Endothelial cell of umbilical vein (primary cell): ENCODE measurements at places on chromosomes 1 and 21. TPM values are rescaled to one million over a fixed set of nuclear protein-coding genes. Genes with fewer than 3 reads are reported as not detected.

DNA sequence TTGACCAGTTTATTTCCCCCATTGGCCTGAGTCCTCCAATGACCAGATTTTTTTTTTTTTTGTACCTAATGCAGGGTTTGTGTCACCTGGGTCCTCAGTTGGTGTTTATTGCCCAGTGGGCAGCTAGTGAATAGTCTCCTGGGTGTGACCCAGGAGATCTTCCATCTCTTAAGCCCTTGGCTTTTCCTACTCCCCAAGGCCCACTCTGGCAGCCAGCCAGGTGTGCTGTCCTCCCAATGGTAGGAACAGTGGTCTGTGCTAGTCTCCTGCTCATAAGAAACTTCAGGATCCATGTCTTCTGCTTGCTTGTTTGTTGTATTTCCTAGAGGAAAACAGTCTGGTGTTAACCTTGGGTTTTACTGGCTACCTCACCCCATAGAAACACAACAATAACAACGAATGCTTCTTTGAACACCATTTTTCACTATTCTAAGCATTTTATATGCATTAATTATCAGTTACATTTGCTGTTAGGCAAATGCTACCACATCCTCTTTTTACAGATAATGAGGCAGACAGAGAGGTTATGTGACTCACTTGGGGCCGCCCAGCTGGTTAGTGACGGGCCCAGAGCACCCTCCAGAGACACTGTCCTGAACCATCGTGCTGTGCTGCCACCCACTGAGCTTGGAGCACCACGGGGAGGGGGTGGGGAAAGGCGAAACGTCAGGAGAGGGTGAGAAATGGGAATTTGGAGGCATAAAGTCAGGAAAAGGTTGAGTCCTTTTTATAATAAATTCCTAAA, 107.5 kb downstream of the HIVEP3 start:
- H3K36me3 ChIP-seq = no peaks in the 10 kb centered on the region
- peaks cover 17% of the 10 kb centered on the region for H3K4me1 ChIP-seq
- no peaks in the 10 kb centered on the region for H3K27me3 ChIP-seq
- no peak overlapping the region for H3K27ac ChIP-seq
- no peak for DNase-seq

DNA sequence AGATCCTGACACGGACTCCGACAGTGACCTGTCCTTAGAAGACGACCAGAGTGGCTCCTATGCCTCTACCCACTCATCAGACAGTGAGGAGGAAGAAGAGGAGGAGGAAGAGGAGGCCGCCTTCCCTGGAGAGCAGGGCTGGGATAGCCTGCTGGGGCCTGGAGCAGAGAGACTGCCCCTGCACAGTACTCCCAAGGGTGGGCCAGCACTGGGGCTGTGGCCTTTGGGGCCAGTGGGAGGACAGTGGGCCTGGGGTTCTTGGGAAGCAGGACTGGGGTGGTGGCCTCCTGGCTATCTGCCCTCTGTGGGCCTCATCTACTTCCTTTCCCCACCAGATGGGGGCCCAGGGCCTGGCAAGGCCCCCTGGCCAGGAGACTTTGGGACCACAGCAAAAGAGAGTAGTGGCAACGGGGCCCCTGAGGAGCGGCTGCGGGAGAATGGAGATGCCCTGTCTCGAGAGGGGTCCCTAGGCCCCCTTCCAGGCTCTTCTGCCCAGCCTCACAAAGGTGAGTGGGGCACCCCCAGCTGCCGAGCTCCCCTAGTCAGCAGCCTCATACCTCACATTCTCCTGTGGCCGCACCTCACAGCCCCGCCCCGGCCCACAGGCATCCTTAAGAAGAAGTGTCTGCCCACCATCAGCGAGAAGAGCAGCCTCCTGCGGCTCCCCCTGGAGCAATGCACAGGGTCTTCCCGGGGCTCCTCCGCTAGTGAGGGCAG, 10.0 kb downstream of the PSRC1 start:
- H3K4me3 ChIP-seq = no peak overlapping the region
- H3K4me1 ChIP-seq = no peaks in the 10 kb centered on the region
- no peak for DNase-seq
- H3K36me3 ChIP-seq = no peaks in the 10 kb centered on the region
- H3K27ac ChIP-seq = no peak overlapping the region

- H3K4me3 ChIP-seq = no peak overlapping the region
- no peak for DNase-seq
- H3K4me1 ChIP-seq = no peaks in the 10 kb centered on the region
- H3K27me3 ChIP-seq = no peaks in the 10 kb centered on the region
- H3K27ac ChIP-seq = no peak overlapping the region
- H3K36me3 ChIP-seq = no peaks in the 10 kb centered on the region
Measured at GRCh38 chr1:219587801-219588561, 24.9 kb downstream of the ZC3H11B start.

DNA sequence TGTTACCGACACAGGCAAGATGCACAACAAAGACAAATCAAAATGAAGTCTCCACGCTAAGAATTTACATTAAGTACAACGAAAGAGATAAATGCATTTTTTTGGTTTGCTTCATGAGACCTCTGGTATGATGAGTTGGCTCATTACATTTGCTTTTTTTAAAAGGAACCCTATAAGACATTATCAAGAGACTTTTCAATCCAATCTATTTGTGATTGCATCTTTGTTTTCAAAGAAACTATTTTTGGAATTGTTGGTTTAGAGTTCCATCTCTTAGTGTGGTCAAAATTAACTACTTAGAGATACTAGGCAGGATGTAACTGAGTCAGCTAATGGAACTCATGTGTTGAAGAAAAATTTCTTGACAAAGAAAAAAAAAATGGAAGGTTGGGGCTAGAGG, 200.1 kb downstream of the ZC3H11B start:
- H3K27me3 ChIP-seq = no peaks in the 10 kb centered on the region
- H3K4me1 ChIP-seq = no peaks in the 10 kb centered on the region
- H3K27ac ChIP-seq = no peak overlapping the region

GRCh38 chr1:156115514-156116374, 1.2 kb downstream of the LMNA start:
- H3K27me3 ChIP-seq = no peaks in the 10 kb centered on the region
- peak overlapping the region; percentile 50 for H3K27ac ChIP-seq
- DNase-seq = peak; percentile 61

DNA sequence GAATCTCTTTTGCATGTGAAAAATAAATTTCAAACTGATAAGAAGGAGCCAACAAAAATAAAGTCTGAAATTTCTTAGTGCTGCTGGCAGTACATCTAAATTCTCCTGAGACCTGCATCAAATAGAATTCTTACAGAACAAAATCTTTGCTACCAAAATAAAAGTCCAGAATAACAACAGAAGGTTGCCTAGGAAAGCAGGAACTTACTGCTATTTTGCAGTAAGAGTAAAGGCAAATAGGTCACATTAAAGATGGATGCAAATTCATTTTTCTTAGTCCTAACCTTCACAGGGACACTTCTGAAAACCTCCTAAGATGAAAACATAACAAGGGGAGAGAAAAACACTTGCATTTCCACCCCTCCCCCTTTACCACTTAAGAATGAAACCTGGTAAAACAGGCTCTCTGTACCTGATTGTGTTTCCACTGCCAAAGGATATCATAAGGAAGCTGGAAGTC, 59.0 kb downstream of the RUSC1 start:
- H3K27me3 ChIP-seq = no peaks in the 10 kb centered on the region
- peaks cover 2% of the 10 kb centered on the region for H3K4me1 ChIP-seq
- H3K27ac ChIP-seq = no peak overlapping the region
- H3K36me3 ChIP-seq = peaks cover 9% of the 10 kb centered on the region

DNA sequence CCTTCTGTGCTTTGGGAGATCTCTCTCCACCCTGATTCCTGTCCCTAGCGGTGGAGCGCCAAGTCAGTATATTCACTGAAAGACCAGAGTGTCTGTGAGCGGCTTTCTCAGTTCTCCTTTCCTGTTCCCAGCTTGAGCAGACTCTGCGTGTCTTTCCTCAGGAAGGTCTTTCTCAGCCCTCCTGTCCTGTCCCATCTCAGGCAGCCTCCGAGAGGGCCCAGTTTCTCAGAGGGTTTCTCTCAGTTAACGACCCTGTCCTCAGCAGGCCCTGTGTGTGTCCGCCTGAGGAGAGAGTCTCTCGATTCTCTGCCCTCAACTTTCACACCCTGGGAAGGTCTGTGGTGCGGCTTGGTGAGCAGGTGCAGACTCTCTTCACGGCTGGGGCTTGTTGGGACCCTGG, 34.0 kb upstream of the CHIT1 start:
- peaks cover 4% of the 10 kb centered on the region for H3K4me1 ChIP-seq
- no peak overlapping the region for H3K27ac ChIP-seq
- no peaks in the 10 kb centered on the region for H3K36me3 ChIP-seq
- DNase-seq = no peak
- no peak overlapping the region for H3K4me3 ChIP-seq

DNA sequence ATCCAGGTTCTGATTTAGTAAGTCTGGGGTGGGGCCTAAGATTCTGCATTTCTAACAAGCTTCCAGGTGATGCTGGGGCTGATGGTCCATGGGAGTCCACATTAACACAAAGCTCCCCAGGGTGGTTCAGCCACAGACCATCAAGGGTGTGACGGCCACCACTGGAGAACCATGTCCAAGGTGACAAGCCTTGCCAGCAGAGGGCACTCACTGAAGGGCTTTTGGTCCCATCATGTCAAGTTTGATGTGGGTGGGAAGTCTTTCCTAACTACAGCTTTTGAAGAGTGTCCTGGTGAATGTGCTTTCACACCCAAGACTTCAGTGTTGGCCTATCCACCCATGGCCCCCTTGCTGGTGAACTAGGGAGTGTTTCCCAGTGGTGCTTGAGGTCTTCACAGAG, 67.1 kb downstream of the UBE2T start:
- H3K4me1 ChIP-seq = peaks cover 9% of the 10 kb centered on the region
- H3K27ac ChIP-seq = no peak overlapping the region
- peaks cover 4% of the 10 kb centered on the region for H3K27me3 ChIP-seq
- no peak overlapping the region for H3K4me3 ChIP-seq

- no peaks in the 10 kb centered on the region for H3K4me1 ChIP-seq
- no peak for DNase-seq
- no peak overlapping the region for H3K4me3 ChIP-seq
- H3K36me3 ChIP-seq = no peaks in the 10 kb centered on the region
Measured at GRCh38 chr1:169012416-169012815, 94.1 kb upstream of the ATP1B1 start.

- H3K4me3 ChIP-seq = no peak overlapping the region
- no peak for DNase-seq
- H3K27me3 ChIP-seq = no peaks in the 10 kb centered on the region
- no peak overlapping the region for H3K27ac ChIP-seq
- no peaks in the 10 kb centered on the region for H3K36me3 ChIP-seq
Measured at GRCh38 chr1:96472471-96472870, 249.1 kb upstream of the PTBP2 start.

- H3K27ac ChIP-seq = no peak overlapping the region
- no peaks in the 10 kb centered on the region for H3K27me3 ChIP-seq
- H3K36me3 ChIP-seq = peaks cover 5% of the 10 kb centered on the region
- peak; percentile 85 for DNase-seq
Measured at GRCh38 chr1:27598902-27599528, 4.9 kb downstream of the AHDC1 start.

DNA sequence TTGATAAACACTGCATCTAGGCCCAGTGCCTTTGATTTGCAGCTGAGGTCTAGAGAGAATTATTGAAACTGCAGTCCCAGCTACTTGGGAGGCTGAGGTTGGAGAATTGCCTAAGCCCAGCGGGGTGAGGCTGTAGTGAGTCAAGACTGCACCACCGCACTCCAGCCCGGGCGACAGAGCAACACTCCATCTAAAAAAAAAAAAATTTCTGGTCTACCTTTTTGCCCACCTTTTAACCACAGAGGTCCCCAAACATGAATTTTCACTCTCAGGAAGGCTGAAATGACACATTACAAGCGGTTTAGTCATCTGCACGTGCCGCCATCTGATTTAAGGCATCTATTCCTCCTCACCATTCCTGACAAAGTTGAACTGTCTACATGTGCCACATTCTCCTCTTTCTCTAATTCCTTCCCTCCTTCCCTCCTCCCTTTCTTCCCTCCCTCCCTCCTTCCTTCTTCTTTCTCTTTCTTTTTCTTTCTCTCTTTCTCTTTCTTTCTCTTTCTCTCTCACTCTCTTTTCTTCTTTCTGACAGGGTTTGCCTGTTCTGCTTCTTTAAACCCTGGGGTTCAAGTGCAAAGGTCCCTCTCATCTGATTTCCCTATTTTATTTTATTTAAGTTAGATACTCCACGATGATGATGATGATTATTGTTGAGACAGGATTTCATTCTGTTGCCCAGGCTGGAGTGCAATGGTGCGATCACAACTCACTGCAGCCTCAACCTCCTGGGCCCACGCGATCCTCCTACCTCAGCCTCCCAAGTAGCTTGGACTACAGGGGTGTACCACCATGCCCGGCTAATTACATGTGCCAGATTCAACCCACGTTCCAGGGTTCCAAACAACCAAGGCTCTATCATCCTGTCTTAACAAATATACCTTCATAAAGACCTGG, 3.0 kb upstream of the SOD1 start:
- H3K27ac ChIP-seq = no peak overlapping the region
- no peaks in the 10 kb centered on the region for H3K27me3 ChIP-seq
- H3K4me3 ChIP-seq = no peak overlapping the region
- DNase-seq = no peak

- H3K27me3 ChIP-seq = no peaks in the 10 kb centered on the region
- no peak for DNase-seq
- no peaks in the 10 kb centered on the region for H3K36me3 ChIP-seq
- H3K4me1 ChIP-seq = peaks cover 57% of the 10 kb centered on the region
Measured at GRCh38 chr1:31936278-31936980, 1.7 kb downstream of the PTP4A2 start.

GRCh38 chr1:237004116-237004515, at the start of gene MT1HL1:
MT1HL1 (minus strand) TSS chr1:237004441; CDS start chr1:237004372, 69 bp downstream.
- H3K36me3 ChIP-seq = no peaks in the 10 kb centered on the region
- no peaks in the 10 kb centered on the region for H3K4me1 ChIP-seq
- H3K27me3 ChIP-seq = no peaks in the 10 kb centered on the region
- no peak within 1 kb of the TSS for H3K27ac ChIP-seq

GRCh38 chr1:16127676-16128337, 28.1 kb downstream of the EPHA2 start:
- peaks cover 88% of the 10 kb centered on the region for H3K36me3 ChIP-seq
- H3K27ac ChIP-seq = no peak overlapping the region
- no peak for DNase-seq
- no peak overlapping the region for H3K4me3 ChIP-seq

DNA sequence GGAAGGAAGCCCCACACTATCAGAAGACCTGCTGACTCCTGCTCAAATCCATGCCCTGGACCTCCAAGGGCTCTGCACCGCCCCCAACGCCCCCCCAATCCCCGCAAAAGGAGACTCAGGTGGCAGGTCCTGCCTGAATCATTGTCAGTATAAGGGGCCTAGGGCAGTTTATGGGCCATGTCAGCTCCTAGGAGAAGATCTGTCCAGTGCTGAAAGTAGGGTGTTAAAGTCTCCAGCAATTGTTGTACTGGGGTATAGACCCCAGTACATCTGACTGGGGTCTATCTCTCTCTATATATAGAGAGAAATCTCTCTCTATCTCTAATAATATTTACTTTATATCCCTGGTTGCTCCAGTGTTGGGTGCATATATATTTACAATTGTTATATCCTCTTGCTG, 12.1 kb upstream of the OLIG2 start:
- no peak overlapping the region for H3K27ac ChIP-seq
- no peaks in the 10 kb centered on the region for H3K4me1 ChIP-seq
- no peak for DNase-seq

MPZ gene
- 1.3 and 2.0 TPM in 2 replicates for total RNA-seq

OR10J4 gene
- total RNA-seq = not detected in 2 replicates

OR6N1 gene
- not detected in 2 replicates for total RNA-seq

TNFRSF1B gene
- 65.9 and 66.0 TPM in 2 replicates for total RNA-seq

ZNF683 gene
- total RNA-seq = not detected in 2 replicates

C1orf94 gene
- not detected in 2 replicates for total RNA-seq
